H1 (cell line): ENCODE measurements at places on chromosomes 16 and 17.

GRCh38 chr17:19381361-19381740 lies 3.1 kb downstream of the MAPK7 start:
- DNase-seq: no peak

GRCh38 chr16:35506898-35507194 lies 2047.4 kb downstream of the TP53TG3F start:
- DNase-seq: no peak

DNA sequence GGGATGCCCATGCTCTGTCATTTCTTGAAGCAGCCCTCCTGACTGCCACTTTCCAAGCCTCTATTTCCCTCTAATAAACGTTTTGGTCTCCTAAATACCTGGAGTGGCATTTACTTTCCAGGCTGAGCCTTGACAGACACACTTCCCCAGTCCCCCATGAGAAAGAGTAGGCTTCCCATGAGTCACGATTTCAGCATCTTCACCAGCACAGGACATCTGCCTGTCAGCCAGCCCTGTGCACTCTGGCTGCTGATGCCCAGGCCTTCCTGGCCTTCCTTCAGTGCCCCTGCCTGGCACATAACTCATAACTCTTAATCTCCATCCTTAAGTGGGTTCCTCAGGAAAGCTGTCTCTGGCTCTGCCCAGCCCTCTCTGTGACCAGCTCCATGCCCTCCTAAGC lies 30.8 kb upstream of the GAS7 start:
- DNase-seq: no peak

- no peak for DNase-seq
These were observed 36.9 kb downstream of the ERN1 start for GRCh38 chr17:64092952-64093451.

DNA sequence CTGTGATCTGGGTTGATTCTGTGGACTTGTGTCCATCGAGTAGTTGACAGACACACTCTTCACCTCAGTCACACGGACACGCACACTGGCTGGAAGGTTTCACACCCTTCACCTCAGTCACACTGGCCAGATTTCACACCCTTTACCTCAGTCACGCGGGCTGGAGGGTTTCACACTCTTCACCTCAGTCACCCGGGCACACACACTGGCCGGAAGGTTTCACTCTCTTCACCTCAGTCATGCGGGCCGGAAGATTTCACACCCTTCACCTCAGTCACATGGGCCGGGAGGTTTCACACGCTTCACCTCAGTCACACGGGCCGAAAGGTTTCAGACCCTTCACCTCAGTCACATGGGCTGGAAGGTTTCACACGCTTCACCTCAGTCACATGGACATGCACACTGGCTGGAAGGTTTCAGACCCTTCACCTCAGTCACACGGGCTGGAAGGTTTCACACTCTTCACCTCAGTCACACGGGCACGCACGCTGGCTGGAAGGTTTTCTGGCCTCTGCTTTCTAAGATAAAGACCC lies 96.2 kb downstream of the PGS1 start:
- DNase-seq: no peak

GRCh38 chr17:34584805-34585416 lies 5.5 kb downstream of the TMEM132E start:
- DNase-seq: no peak

- no peak for DNase-seq
These were observed at the start of gene SYNGR3 for GRCh38 chr16:1989209-1990100. TSS of gene SYNGR3 (plus strand) at chr16:1989970. CDS start at chr16:1990103, 133 bp downstream.

- DNase-seq: no peak
These were observed 125.8 kb upstream of the SMURF2 start for GRCh38 chr17:64787921-64788271.
